CD4-positive, alpha-beta memory T cell (primary cell): ENCODE measurements at places on chromosomes 16 and 17.

DNA sequence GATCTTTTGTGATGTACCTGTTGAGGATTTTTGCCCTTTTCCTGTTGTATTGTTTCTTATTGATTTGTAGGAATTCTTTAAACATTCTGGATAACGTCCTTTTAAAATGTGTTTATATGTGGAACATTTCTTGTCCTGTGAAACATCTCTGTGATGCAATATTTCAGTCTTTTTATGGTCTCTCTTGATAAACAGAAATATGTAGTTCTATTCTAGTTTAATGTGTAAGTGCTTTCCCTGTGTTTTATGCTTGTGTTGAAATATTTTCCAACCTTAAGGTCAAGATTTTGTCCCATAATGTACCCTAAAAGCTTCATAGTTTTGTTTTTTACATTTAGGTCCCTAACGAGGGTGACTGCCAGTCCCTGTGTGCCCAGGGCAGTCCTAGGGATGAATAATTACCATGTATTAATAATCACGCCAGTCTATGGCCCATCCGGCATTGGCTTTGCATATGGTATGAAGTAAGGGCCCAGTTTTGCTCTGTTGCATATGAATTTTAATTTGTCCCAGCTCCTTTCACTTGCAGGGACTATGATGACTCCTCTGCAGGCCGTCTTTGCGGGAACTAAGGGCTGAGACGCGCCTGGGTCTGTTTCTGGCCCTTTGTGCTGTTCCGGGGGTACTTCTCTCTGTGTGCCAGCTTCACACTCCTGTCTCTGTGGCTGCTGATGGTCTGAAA is 44.2 kb downstream of the RPTOR start:
- no peak for DNase-seq

DNA sequence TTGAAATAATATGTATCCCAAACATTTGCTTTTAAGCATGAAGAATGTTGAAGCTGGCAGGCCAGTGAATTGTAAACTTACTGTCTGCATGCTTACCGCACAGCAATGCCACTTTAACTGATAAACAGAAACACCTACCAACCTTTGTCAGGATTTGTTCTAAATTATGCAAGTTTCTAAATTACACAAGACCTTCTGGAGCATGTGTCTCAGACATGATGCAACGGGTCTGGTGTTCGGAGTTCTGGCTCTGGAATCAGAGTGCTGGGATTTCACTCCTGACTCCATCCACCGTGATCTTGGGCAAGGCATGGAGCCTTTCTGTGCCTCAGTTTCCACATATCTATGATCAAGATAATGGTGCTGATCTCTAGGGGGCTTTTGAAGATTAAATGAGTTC is 111.2 kb downstream of the CCT6B start:
- DNase-seq: no peak

DNA sequence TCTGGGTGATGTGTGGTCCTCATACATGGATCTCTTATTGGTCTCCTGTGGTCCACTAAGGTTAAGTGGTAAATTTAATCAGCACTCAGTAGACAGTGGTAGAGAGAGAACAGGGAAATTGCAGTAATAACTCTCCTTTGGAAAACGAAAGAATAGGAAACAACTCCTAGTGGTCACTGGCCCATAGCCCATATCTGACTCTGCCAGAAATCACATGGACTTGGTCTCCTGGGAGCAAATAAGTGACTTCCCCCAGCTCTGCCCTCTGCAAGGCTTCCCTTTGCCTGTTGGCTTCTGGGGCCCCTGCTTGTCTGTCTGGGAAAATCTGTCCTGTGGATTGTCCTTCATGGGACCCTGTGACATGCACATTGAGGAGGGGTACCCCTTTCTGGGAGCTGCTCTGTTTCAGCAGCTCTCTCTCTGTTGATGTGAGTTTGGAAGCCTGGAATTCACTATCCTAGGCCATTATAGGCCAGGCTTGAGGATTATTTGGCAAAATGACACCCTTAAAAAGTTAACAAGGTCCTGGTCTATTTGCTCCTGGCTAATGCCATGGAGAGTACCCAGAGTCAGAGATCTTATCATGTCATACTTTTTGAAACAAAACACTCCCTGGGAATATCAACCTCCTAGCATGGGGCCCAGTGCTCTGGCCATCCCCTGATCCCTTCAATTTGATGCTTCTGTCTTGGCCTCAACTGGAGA is 58.0 kb upstream of the HNF1B start:
- no peak for DNase-seq

DNA sequence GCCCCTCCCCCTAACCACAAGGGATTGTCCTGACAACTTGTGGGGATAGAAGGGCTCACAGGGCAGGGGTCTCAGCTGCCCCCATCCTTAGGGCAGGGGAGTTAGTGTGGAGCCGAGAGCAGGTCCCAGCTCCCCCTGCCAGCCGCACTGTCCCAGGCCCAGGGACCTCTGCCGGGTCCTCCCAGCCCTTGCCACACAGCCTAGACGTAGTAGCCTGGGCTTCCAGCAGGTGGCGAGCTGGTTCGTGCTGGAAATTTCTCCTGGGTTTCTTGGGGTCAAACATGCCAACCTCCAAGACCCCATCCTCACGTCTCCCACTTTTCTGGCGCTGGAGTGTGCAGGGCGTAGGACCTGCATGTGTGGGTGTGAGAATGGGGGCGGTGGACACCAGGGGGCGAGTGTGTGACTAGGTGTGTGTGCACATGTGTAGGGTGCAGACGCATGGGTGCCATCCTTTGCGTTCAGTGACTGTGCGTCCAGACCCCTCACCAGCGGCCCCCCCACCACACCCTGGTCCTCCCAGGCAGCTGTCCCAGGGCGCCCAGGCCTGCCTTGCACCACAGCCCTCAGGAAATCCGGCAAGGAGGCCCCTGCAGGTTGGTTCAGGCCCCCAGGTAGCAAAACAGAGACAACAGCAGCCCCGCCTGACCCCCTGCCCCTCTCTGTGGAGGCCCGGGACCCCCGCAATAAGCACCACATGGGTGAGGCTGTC is 29.5 kb downstream of the SBK1 start:
- no peak for DNase-seq

- DNase-seq: no peak
These were observed 10.4 kb upstream of the KATNB1 start for GRCh38 chr16:57725151-57725550.

DNA sequence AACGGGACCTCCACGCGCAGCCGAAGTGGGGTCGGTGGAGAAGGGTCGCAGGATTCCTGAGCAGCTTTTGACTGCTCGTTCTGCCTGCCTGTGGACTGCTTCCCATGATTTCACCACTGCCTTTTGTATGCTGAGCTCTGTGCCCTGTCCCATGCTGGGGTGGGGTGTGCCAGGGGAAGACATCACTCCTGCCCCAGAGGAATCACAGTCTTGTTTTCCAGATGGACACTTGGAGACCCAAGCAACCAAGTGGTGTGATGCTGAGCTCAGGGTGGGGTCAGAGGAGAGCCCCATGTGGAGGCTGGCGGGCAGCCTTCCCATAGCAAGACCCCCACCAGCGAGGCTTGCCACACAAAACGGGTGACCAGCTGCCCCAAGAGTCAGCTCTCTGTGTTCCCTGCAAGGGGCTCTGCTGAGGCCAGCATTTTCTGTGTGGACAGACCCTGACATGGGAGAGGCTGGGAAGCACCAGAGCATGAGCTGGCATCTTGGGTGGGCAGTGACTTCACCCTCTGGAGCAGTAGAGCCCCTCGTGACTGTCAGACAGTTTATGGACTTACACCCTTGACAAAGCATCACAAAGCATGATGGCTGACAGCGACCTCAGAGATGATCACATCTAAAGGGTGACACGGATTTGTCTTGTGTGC is 111.9 kb downstream of the GNAO1 start:
- DNase-seq: no peak

GRCh38 chr16:71259086-71259485 is 28.6 kb upstream of the HYDIN start:
- no peak for DNase-seq

- no peak for DNase-seq
These were observed 6.8 kb downstream of the CTU2 start for GRCh38 chr16:88713054-88713453.

DNA sequence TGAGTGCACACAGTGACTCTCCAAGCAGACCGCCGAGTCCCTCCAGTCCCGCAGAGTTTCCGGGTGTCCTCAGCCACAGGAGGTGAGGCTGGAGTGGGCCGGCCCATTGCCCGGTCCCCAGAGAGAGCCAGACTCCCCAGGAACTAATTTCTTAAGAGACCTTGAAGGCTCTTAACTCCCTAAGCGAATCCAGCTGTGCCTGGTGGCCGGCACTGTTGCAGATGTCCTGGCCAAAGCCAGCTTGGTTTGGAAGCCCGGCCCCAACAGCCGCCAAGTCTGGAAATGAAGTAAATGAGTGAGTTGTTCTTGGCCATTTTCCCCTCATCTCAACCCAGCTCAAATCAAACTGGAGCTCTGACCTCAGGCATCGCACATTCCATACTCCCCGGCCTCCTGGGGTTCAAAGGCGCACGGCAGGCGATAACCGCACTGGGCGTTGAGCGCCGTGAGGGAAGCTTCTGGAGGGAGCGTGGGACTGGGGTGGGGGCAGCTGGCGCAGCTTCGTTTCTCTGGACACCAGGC is 42.0 kb downstream of the CMIP start:
- DNase-seq: no peak

DNA sequence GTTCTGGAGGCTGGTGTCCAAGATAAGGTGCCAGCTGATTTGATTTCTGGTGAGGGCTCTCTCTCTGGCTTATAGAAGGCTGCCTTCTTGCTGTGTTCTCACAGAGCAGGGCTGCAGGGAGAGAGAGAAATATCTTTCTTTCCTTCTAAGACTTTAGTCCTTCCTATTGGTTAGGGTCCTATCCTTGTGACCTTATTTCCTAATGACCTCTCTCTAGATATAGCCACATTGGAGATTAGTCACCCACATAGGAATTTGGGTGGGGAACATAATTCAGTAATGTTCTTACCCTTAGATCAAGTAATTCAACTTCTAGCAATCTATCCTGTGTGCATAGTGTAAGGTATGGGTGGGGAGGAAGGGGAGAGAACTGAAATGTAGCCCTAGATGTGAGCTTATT is 18.0 kb upstream of the ABCA5 start:
- no peak for DNase-seq

DNA sequence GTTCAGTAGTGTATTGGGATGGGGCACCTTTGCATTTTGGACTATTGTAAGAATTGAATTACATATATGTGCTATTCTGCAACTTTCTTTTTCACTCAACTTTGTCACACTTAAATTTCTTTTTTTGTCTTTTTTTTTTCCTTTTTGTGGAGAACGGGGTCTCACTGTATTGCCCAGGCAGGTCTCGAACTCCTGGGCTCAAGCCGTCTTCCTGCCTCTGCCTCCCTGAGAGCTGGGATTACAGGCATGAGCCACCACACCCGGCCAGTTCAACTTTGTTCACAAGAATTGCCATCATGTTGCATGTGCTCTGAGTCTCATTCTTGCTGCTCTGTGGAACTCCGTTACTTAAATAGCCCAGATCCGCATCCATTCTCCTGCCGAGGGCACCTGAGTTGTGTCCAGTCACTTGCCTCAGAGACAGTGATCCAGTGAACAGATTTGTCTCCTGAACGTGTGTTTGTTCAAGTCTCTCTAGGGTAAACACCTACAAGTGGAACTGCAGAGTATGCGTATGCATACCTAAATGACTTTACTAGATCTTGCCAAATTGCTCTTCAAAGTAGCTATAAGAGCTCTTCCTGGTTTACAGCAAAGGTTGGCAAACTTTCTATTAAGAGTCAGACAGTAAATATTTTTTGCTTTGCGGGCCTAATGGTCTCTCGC is 3.4 kb upstream of the SLC38A10 start:
- no peak for DNase-seq

- no peak for DNase-seq
These were observed 43.1 kb downstream of the GPT2 start for GRCh38 chr16:46927273-46927672.

- DNase-seq: peak; percentile 29
These were observed 1.2 kb downstream of the BCAR1 start for GRCh38 chr16:75250089-75250808.

DNA sequence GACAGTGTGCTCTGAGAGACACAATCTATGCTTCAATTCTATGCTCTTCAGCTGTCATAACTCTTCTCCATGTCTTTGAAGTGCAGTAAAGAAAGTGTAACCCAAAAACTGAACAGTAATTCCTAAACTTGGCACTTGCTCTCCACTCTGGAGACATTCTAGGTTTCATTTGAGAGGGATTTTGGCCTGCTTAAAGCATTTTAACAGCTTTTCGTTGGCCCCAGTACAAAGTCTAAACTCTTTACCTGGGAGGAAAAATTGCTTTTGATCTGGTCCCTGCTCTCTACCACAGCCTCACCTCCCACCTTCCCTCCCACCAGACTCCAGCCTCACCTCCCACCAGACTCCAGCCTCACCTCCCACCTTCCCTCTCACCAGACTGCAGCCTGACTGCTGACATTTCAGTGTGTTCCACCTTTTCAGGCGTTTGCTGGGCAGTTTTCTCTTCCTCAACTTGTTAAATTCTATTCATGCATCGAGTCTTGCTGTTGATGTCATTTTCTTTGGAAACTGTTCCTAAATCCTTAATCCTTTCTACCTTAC is 132.6 kb downstream of the RPTOR start:
- no peak for DNase-seq

- DNase-seq: no peak
These were observed 33.1 kb upstream of the MEIOC start for GRCh38 chr17:44623070-44623725.

DNA sequence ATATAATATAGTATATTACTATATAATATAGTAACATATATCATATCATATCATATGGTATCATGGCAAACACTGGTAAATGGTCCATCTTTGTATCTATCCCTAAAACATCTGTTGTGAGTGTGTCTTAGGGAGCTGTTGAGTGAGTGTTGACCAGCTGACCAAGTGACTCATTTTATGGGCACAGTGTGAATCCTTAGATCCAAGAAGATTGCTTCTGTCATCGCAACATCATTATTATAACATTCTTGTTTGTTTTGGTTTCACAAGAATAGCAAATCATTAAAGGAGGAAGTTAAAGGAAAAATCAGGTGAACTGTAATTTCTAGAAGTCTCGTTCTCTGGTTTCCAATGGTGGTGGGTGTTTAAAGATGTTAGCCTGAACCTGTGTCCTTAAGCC is 11.7 kb upstream of the MAF start:
- no peak for DNase-seq
